Ascending aorta (tissue), 2 donors: ENCODE measurements at places on chromosomes 3 and 15.

DNA sequence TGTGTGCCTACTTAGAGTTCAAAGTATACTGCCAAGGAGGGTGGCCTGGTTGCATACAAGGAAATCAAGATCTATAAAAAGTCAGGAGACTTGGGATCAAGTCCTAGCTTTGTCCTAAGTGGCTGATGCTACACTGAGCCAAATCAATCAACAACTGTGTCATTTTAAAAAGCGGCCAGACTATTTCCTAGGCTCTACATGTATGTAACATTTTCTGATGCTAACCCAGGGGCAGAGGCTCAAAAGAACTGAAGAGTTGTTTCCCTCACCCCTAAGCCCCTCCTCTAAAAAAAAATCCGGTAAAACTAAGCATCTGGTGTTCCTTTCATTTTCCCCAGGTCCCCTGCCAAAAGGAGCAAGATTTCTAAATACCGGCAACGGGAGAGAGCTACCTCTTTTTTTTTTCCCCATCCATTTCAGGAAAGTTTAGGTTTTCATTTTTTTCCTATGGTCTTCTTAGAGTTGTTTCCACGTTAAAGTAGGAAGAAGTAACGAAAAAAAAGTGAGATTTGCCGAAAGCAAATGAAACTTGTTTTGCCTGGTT, 18.8 kb upstream of the CHD2 start:
- DNase-seq, result no peak

DNA sequence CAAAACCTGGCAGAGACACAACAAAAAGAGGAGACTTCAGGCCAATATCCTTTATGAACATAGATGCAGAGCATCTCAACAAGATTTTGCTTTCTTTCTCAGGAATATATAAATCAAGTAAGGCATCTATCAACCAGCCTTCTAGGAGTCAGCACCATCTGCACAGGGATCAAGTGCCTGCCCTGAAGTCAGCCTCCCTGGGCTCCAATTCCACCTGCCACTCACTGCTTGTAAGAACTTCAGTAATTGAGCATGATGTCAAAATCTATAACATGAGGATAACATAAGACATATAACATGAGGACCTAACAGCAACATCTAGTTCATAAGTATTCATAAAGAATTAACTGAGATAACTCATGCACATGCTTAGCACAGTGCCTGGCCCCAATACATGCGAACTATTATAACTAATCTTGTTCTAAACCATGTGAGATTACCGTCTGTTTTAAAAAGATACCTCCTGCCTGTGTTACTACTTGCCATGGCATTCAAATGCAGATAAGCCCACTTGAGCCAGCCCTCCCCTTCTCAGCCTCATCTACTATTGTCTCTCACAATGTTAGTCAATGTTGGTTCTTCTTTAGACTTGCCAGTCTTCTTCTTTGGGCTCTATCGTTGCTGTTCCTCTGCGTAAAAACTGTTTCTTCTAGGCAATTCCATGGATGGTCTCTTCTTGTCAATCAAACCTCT, 91.6 kb downstream of the PLD1 start:
- no peak for DNase-seq

DNA sequence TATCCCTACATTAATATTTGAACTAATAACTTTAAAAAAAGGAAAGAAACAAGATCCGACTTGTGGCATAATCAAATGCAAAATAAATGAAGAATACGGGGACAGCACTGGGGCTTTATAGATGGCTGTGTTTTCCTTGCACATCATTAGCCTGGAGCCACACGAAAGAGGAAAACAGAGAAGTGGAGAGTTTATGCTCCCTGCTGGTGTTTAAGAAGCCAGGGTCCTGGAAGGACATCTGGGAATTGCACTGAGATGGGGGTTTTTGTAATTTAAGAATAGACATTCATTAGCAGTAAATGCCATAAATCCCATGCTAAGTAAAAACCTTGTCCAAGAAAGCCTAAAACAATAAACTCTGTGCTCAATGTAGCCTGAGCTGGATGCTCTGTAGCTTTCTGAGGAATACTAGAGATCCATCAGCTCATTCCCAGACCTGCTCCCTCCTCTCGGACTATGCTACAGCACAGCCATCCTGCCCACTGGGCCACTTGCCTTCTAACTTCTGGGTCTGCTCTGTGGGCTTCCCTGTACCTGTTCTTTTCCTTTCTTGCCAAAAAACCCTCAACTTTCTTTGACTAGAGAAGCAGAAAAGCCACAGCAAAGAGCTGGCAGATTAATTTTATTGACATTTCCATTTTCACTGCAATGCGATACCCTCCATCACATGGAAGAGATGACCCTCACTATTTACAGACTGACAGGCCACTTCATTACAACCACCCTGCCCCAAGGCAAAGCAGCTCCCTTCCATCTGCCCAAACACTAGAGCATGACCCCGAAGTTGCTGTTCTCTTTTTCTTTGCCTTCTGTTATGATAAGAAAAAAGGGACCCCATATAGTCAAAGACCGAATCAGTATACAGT, 62.3 kb downstream of the MEIS2 start:
- no peak for DNase-seq

DNA sequence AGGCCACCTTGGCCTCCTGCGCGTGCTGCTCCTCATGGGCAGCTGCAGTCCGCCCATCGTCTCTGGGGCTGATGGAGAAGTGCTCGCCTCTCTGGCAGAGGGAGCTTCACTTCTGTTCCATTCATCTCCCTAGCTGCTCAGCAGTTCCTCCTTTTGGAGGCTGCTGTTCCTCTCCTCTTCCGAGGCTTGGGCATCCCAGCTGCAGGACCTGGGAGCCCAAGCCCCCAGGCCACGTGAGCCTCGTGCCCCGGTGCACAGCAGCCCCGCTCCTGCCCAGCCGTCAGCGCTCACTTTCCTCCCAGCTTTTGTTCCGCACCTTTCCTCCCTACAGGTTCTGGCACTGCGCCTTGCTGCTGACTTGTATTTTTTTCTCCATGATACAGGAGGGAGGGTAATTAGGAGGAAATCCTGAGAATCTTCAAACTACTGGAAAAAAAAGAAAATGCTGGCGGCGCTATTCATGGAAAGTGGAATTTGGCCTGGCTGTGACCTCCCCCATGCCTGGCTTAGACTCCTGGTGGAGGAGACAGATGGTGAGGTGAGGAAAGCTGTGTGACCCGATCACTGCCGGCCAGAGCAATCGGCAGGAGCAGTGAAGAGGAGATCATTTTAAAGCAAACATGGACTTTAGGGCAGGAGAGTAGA, 210.1 kb downstream of the CHST2 start:
- DNase-seq, result no peak
